Endothelial cell of umbilical vein (primary cell): ENCODE measurements at places on chromosomes 11 and 22.
A peak's percentile ranks its signal among the peaks of the same experiment; 100 is the strongest.

DNA sequence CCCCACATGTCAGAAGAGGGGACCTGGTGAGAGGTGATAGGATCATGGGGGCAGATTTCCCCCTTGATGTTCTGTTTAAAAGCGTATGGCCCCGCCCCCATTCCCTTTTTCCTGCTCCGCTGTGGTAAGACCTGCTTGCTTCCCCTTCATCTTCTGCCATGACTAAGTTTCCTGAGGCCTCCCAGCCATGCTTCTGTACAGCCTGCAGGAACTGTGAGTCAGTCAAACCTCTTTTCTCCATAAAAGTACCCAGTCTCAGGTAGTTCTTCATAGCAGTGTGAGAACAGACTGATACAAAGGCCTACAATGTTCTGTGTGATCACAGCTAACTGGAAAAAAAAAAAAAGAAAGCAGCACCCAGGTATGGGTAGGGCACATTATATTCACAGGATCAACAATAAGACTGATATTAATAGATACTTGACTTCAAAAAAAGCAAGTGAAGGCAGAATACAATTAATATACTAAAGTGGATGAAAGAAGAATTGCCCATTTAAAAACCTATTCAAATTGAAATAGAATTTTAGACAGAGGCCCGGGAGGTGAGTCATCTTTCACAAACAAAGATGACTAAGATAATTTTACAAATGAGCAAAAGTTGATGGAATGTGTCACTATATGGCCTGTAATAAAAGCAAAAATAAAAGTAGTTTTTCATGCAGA is 1.7 kb upstream of the OR52K1 start:
- peak; percentile 66 for DNase-seq

DNA sequence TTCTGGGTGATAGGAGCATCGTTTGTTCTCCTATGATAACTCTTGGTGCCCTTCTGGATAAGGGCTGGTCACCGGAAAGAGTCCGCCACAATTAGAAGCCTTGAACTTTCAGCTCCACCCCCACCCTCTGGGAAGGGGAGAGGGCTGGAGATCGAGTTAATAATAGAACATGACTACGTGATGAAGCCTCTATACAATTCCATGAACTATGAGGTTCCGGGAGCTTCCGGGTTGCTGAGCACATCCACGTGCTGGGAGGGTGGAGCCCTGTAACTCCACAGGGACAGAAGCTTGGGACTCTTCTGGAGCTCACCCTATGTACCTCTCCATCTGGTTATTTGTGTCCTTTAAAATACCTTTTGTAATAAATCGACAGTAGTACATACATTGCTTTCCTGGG is 40.3 kb downstream of the ARHGAP42 start:
- no peak for DNase-seq

DNA sequence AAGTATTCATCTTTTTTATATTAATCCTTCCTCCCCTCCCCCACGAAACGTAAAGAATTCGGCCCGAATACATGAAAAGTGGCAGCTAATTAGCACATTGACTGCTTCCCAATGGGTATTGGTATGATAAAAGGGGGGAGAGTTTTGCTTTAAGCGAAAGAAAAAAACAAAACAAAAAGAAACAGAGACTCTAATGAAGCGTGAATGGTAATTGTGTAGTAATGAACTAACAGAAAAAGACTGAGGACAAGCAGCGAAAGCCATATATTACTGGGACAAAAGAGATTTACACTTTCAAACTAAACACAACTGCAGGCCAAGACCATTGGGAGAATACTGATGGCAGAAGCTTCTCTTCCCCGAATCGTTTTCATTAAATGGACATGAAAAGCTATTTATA is 2.5 kb downstream of the DBX1 start:
- no peak for DNase-seq

DNA sequence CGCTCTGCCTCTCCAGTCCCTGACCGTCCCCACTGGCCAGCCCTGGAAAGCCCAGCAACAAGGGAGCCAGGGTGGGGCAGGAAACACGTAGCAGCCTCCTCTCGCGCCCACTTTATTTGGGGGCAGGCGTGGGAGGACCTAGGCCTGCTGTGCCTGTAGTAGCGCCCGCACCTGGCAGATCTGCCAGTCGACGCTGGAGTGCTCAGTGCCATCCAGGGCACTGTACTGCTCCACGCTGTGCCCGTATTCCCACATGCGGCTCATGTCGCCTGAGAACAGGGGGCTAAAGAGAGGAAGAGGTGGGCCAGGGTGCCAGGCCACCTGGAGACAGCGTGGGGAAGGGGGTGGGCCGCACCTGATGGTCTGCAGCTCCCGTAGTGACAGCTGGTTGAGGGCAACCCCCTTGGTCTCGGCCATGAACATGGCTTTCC is 17.0 kb upstream of the DRICH1 start:
- DNase-seq: no peak

GRCh38 chr11:61102667-61103571 is 630 bp downstream of the CD5 start:
- no peak for DNase-seq

- no peak for DNase-seq
Measured at GRCh38 chr11:108199446-108200321, 22.8 kb downstream of the NPAT start.

- DNase-seq: no peak
Measured at GRCh38 chr22:24507716-24508115, 12.6 kb downstream of the UPB1 start.

DNA sequence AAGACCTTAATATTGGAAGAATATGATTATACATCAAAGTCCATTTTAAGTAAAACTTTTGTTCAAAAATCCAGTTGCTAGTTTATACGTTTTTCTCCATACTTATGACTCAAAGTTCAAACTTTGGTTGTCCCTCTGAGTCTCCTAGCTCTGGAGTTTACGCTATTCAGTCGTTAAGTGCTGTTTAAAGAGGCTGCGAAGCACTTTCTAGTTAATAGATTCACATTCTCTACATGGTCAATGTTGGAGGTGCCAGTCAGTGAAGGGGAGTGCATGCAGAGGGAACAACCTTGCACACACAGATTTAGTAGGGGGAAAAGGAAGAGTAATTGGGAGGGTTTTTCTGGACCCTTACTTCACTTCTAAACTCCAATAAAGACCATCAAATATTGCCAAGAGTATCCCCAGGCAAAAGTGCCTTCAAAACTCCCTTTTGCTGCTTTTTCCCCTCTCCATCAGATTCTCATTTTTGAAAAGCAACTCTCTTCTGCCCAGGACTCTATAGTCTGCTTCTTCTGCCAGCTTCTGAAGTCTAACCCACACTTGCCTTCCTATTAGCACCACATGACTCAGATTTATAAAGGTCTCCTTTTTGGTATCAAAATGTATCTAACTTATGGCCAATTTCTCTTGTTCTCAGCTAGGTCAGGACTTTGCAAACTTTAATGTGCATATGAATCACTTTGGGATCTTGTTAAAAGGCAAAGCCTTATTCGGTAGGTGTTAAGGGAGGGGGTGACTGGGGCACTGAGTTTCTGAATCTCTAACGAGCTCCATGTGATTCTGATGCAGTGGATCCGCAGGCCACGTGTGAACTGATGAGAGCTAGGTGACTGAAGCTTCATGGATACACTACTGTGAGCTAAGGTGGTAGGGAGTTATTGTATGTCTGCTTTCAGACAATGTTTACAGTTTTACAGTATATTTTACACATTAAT is 96.2 kb upstream of the MTMR2 start:
- DNase-seq: no peak

GRCh38 chr11:78800096-78800690 is 225.5 kb upstream of the NARS2 start:
- DNase-seq: no peak

DNA sequence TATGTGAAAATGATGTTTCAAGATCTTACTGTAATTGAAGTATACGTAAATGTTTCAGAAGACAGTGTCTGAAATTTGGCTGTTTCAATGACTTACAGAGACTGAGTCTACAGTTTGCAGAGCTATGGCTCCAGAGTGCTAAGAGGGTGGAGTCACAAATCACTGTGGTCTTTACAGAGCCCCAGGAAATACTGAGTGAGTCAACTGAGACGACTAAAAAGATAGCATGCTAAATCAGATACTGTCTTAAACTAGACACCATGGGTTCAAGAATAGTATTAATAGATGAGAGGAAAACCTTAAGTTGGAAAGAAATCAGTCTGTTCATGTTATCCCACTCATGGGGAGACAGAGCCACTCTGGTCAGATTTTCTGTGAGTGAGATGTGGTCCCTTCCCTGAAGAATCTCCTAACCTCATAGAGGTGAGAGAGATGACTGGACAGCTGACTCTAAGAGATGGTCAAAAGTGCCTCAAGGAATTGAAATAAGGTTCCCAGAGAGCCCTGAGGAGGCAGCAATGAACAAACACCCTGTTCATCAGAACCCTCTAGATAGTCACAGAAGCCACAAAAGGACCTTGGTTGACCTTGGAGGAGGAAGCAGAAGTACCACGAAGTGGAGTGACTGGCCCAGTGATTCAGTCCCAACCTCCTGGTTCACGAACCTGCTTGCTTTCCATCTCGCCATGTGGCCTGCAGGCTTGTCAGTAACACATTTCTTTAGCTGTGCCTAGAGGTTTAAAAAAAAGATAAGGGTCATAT is 30.2 kb downstream of the C11orf91 start:
- DNase-seq: peak; percentile 12

DNA sequence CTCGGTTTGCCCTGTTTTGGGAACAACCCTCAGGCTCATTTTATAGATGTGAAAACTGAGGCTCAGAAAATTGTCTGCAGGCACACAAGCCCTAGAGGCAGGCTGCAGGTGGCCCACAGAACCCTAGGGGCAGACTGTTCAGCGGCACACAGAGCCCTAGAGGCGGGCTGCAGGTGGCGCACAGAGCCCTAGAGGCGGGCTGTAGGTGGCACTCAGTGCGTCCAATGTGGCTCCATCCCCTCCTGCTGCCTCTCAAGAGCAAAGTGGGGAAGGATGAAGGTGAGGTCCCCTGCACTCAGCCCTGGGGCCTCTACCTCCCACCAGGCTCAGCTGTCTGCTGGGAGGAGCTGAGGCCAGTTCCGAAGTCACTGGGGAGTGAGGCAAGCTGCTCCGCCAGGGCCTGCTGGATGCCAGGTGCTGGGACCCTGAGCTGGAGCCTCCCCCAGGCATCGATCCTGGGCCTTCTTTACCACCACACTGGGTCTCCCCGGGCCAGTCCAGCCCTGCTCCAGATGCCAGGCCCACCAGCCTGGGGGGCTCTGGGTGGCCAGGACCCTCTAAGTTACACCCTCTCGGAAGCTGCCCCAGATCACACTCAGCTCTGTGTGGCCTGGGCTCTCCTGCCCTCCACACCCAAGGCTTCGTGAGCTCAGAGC is 2.3 kb downstream of the ACY3 start:
- DNase-seq: no peak

- DNase-seq: peak; percentile 66
Measured at GRCh38 chr11:11787305-11788062, 54.3 kb upstream of the USP47 start.

DNA sequence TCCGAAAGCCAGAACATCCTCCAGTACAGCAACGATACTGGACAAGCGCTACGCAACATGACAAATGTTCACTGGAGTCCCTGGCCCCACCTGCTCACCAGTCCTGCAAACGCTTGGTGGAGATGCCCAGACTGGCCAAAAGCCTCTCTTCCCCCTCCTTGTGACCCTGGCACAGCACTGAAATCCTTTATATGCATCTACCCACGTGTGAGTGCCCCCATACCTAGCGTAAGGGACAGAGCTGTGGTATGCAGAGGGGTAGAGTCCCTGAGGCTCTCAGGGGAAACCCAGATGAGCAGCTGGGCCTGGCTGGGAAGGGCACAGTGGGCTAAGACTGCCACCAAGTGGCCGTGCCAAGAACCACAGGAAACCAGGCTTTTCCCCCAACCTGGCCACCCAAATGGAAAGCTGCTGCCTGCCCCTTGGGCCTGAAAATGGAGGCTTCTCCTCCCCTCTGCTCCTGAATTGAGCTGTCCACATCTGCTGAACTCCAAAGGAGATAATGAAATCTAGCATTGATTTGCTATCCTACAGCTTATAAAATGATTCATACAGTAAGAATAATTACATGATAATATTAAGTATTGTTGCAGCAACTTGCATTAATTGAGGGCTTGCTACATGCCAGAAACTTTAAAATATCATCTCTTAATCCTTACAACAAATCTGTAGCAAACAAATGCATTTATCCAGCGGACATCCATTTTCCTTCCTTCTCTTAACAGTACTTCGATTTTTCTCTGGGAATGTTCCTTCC is 24.8 kb upstream of the TTC12 start:
- DNase-seq: peak; percentile 59

GRCh38 chr22:35085621-35086020 is 19.7 kb downstream of the ISX start:
- DNase-seq: no peak

GRCh38 chr11:57358543-57358961 is 20.4 kb downstream of the P2RX3 start:
- no peak for DNase-seq

DNA sequence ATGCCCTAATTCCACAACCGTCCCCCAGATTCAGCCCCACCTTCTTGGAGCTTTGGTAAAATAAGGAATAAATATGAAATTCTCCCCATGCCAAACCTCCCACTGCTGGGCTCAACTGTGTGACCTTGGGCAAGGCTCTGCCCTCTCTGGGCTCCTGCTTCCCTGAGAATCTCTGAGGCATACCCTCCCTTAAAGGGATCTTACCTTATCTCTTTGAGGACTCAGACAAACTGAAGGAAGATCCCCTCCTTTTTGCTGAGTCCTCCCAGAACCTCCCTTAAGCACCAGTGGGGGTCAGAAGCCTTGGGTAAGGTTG is 2.7 kb downstream of the CD248 start:
- no peak for DNase-seq

DNA sequence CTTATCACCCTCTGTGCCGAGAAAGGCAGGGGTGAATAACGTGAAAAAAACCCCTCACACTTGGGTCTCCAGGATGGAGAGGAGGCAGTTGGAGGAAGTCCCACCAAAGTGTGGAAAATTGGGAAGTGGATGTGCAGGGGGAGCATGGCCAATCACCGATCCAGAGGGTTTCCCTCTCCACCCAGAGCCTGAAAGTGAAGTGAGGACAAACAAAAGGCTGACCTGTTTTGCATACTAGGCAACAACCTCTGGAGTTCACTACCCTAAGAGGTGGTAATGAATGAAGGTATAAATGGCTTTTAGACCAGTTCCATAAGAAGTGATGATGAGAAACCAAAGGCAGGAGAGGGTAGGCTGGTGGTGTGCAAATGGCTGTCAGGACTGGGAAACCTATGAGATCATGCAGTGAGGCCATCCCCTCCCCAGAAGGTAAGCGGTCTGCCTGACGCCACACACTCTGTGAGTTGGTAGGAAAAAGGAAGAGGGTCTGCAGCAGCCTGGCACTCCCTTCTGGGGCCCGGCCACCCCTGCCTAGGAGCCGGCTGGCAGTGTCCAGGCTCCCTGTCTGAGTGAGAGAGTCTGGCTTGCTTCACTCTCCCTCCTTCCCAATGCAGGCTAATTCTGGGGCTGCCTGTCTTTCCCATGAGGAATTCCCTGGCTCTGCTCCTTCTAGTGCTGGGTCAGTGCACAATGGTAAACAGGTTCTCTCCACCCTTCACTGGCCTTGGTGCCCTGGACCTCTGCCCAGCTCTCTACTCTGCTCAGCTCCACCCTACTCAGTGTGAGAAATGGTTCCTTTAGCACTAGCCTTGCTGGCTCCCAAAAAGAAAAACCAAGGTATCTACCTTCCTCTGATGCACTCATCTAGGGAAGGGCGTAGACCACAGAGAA is 15.6 kb downstream of the TBC1D10A start:
- DNase-seq: no peak
